MV-4-11 (cell line): ENCODE measurements at places on chromosomes 1 and 21.

DNA sequence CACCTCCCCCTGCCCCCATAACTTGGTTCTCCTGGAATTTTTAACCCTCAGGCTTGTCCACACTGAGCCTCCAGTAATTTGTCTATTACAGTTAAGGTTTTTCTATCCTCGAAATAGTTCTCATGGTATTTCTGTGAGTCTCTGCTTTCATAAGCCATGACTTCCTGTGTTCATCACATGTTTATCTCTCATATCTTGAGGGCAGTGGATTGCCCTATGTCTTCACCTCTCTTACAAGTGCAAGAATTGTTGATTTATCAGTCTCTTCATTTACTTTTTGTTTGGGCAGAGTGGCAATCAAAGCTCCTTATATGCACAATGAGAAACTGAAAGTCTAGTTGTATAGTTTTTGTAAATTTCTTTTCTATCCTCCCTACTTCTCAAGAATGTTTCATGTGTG is 328.4 kb downstream of the PLA2G4A start:
- no peak for DNase-seq

GRCh38 chr1:213983493-213984386 is 4.0 kb upstream of the PROX1 start:
- no peak for DNase-seq

GRCh38 chr1:232367293-232367692 is 262.6 kb downstream of the SIPA1L2 start:
- no peak for DNase-seq

DNA sequence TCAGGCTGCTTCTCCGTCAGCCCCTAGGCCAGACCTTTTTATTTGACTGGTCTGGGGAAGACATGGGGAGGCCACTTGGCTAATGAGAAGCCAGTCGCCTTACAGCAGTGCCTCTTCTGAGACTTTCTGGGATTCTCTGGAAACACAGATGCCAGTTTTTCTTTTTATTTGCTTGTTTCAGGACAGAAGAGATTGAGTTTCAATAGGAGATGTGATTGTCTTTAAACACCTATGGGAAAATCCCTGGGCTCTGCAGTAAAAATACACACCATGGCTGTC is 15.4 kb upstream of the BTG2 start:
- no peak for DNase-seq
